ENCODE measurements at places on chromosomes 16 and 17.

DNA sequence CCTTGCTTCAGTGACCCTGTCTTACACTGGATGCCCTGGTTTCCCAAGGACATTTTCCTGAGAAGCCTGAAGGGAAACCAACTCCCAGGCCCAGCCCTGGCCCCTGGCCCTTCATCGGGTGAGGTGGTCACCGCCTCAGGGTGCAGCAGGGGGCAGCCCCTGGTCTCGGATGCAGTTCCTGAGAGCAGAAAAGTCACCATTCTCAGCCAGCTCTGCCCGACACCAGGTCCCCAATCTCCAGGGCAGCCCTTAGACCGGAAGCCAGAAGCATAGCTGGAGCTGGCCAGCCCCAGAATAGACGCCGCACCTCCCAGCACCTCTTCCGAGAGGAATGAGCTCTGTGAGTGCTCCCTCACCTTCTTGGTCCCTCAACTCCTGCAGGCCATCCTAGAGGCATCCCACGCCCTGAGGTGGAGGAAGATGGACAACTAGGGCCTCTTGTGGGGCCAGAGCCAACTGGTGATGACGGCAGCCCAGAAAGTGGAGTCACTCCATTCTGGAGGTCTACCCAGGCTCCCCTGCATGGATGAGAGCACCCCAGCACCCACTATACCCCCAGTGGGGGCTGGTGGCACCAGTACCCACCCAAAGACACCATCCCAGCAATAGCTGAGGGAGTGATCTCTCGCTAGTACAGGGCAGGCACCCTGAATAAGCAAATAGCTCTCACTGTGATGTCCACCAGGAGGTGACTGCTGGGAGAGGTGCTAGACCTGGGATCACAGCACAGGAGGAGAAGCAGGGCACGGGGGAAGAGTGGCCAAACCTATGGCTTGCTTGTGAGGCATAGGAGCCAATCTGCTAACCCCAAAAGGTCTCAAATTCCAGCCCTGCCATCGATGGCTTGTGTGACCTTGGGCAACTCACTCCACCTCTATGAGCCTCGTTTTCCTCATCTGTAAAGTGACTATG is 56.2 kb downstream of the TK2 start:
- DNase-seq = no peak

DNA sequence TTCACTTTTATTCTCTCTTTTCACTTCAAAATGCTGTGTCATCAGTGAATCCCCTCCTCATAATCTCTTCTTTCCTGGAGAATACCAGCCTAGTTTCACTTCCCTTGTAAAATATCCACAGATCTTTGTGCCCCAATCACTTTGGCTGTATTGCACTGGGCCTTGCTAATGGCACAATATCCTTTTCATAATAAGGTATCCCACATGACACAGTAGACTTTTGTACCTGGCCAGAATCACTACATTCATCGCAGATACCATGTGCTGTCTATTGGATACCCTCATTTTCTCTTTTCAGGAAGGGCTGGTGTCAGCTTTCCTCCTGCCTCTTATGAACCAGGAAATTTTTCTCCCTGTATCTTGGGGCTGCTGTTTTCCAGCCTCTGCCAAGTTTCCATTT is 25.7 kb upstream of the TOX3 start:
- DNase-seq = no peak

DNA sequence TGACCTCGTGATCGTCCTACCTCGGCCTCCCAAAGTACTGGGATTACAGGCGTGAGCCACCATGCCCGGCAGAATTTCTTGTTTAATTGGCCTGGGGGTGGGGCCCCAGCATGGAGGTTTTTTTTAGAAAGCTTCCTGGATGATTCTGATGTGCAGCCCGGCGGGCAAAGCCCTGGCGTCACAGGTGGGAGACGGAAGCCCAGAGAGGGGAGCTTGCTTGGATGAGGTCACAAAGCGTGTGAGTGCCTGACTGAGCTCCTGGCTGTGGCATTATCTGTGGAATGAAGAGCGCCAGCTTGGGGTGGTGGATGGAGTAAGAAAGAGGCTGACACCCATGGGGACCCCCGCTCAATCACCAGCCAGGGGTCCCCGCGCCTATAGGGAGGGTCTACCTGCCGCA is 4.1 kb downstream of the VASN start:
- no peak for DNase-seq

GRCh38 chr16:16909126-16909525 is 530.2 kb downstream of the NPIPA7 start:
- peak; percentile 49 for DNase-seq

- DNase-seq = no peak
Observed at GRCh38 chr16:63200940-63201339, 1164.7 kb upstream of the CDH8 start.

DNA sequence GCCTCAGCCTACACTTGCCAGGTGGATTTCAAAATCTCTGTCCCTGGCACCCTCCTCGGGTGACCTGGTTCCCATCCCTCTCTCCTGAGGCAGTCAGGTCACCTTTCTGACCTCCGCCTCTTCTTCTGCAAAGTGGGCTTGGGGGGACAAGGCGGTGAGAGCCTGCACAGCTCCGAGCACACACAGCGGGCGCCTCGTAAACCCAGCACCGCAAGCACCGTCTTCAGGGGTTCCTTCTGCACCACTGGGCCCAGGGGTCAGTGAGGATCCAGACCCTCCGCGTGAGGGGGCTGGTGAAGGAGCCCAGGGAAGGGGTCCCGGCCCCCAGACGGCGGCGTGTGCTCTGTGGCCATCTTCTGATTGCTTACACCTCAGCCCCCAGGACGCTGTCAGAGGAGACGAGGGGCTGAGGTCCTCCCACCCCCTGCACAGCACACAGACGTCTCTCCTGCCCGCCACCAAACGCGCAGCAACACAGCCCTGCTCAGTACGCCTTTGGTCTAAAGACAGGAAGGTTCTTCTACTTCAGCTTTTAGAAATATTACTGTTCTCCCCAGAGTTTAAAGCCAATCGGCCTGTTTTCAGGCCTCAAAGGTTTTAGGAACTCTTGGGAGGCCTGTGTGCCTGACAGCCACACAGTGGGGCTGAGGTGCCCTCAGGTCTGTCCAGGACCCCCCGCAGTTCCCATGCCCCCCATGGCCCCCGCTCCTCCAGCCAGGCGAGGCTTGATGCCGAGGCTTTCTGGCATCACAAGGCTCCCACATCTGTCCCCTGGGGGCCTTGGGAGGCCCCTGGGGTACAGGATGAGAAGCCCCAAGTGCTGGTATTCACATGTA is 2.7 kb downstream of the CBFA2T3 start:
- no peak for DNase-seq

- DNase-seq = no peak
Observed at GRCh38 chr17:29663155-29663554, 40.4 kb upstream of the CORO6 start.

DNA sequence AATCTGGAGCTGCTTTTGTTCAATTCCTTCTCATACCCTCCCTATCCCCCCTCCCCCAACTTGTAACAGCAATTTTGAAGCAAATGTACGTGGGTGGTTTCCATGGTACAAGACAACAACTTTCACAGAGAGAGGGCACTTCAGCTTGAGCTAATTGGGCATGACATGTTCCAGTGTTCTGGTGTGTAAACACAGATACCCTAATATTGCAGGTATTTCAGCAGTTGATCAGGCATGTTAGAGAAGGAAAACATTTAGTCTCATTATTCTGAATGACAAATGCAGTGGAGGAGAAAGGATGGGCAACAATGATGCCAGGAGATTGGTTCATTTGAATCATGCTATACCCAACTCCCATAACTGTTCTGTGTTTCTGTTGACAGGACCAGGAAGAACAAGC is 137.5 kb downstream of the TRIM37 start:
- no peak for DNase-seq

GRCh38 chr17:31680126-31680525 is 178.9 kb downstream of the COPRS start:
- no peak for DNase-seq

- no peak for DNase-seq
Observed at GRCh38 chr16:85330006-85330693, 217.9 kb upstream of the CIBAR2 start.

GRCh38 chr17:78583091-78583490 is 5.9 kb upstream of the DNAH17 start:
- DNase-seq = no peak

- DNase-seq = no peak
Observed at GRCh38 chr16:55076053-55076452, 145.4 kb downstream of the IRX5 start.

- DNase-seq = no peak
Observed at GRCh38 chr17:77312061-77312701, 171.4 kb downstream of the SEC14L1 start.

DNA sequence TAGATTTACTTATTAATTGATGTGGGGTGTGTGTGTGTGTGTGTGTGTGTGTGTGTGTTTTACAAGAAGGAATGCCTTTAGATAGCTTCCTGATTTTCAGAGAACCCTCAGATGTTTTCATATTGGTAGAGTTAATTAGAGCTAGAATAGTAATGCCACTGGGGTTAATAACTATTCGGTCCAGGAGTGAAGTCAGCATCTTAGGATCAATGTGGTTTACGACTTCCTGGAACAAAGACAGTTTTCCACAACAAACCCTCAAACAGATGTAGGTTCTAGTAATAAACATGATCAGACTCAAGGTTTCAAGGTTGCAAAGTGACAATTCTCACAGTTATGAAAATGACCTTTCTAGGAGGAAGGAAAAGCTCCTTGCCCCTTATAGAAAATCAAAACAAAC is 12.2 kb upstream of the SLC52A1 start:
- DNase-seq = no peak

DNA sequence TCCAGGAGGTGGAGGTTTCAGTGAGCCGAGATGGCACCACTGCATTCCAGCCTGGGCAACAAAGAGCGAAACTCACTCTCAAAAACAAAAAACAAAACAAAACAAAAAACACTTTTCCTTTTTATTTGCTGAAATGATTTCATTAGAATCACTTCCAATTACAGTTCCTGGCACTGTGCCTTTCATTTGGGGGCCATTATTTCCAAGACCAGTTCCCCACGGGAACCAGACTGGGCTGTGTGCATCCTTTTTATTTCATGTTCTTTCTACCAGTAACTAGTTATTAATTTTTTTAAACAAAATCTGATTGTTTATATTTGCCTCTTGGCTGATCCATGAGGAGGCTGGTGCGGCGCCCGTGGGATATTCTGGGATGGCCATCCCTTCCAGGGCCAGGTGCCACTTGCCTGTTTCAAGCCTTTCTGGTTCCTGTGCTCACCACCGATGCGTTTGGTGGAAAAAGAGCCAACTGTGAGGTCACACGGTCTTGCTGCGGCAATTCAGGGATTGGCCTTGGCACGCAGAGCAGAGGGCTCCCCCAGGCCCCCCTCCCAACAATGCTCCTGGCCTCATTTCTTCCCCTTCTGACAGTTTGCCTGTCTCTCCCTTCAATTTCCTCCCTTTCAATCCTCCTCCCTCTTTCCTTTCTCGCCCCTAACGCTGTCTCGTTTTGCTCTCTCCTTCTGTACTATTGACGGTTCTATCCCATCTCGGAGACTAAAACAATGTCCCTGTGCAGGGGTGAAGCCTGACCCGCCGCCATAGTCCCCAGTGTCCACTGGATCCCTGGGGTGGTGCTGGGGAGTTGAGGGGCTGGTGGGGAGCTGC is 13.4 kb downstream of the UBALD1 start:
- DNase-seq = no peak

DNA sequence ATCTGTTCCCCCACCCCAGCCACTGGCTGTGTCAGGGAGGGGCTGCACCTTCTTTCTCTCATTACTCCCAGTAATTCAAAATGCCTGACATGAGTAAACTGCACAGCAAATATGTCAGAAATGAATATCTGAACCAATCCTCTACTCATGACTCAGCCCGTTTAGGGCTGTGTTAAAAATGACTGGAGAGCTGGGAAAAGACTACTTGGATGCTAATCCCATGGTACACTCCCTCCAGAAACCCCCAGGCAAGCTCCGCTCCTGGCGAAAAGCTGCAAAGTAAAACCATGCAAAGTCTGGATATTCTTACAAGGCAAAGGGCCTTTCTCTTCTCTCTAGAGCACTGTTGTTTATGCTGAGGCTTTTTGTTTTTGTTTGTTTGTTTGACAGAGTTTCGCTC is 448.1 kb upstream of the DYNLRB2 start:
- no peak for DNase-seq

- DNase-seq = no peak
Observed at GRCh38 chr17:6487251-6488007, 43.2 kb downstream of the PIMREG start.

DNA sequence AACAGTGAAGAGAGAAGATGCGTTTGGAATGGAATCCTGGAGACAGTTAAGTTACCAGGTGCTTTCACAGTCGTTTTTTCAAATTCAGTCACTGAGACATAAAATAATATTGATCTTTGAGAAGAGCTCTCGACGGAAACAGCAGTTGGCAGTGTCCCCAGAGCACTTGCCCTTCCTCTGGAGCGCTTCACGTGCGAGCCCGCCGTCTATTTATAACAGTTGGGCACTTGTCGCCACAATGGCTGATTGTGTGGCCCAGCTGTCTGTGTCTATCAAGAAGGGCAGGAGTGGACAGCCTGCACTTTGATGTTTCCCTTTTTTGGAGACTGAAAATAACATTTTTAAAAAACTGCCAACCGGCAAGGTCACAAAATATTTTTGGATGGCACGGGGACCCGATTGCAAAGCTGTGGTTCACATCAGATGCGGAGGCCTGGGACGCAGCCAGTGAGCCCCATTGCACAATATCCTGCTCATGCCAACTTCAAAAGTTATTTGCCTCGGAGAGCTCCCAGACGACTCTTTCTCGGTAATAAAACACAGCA is 62.9 kb downstream of the ADCY9 start:
- no peak for DNase-seq

DNA sequence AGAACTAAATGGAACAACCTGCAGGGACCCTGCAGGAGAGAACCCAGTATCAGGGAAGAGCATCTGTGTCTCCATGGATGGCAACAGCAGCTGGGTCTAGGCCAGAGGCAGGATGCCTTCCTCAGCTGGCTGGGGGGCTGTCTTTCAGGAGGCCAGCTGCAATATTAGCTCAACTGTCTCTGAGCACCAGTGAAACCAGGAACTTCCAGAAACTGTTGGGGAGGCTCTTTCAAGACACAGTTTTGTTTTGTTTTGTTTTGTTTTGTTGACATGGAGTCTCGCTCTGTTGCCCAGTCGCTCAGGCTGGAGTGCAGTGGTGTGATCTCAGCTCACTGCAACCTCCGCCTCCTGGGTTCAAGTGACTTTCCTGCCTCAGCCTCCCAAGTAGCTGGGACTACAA is 7.6 kb downstream of the GPR142 start:
- DNase-seq = no peak

GRCh38 chr17:8520981-8521380 is 85.3 kb downstream of the NDEL1 start:
- DNase-seq = no peak

- no peak for DNase-seq
Observed at GRCh38 chr16:70576431-70577255, 53.0 kb downstream of the SF3B3 start.

- no peak for DNase-seq
Observed at GRCh38 chr16:66574081-66574480, 5.2 kb upstream of the CMTM2 start.

GRCh38 chr16:56950881-56951771 is 10.6 kb upstream of the CETP start:
- DNase-seq = no peak

GRCh38 chr16:67647111-67647651 is 2.2 kb downstream of the CARMIL2 start:
- DNase-seq = no peak

GRCh38 chr17:54948380-54948779 is 20.1 kb downstream of the COX11 start:
- no peak for DNase-seq

Data from osteocyte (in vitro differentiated cells).